Fibroblast of skin of back (primary cell): ENCODE measurements at places on chromosomes 5 and 9.

DNA sequence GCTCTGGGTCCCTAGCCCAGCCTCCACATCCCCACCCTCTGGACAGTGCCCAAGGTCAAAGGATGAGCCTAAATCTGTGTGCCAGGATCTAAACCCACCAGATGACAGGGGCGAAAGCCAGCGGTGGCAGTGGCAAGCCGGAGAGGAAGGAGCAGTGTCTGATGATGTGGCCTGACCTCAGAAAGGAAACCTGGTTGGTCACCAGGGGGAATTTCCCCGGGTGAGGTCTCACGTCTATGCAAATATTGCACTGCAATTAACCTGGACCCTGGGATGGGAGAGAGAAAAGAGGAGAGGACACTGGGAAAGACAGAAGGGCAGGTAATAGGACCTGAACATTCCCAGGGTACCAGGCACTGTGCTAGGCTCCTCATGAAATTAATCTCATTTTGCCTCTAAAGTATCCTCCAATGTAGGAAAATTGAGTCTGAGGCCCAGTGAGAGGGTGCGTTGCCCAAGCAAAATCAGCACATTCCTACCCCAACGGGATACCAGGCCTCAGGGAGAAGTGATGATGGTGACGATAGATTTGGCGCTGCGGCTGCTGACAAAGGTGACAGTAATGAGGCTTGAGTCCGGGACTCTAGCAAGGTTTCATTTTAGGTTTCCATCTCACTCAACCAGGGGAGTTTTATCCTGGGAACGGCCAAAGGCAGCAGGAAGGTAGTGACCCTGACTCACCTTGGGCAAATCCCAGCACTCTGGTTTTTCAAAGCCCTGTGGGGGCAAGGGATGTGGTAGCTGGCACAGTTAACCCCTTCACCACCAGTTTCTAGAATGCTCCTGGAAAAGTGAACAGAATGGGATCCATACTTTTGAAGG is 13.4 kb upstream of the TNIP1 start:
- peak; percentile 46 for DNase-seq

GRCh38 chr5:32581010-32581785 is 4.2 kb upstream of the SUB1 start:
- no peak for DNase-seq

GRCh38 chr5:1430121-1430795 is 15.0 kb downstream of the SLC6A3 start:
- DNase-seq = no peak

DNA sequence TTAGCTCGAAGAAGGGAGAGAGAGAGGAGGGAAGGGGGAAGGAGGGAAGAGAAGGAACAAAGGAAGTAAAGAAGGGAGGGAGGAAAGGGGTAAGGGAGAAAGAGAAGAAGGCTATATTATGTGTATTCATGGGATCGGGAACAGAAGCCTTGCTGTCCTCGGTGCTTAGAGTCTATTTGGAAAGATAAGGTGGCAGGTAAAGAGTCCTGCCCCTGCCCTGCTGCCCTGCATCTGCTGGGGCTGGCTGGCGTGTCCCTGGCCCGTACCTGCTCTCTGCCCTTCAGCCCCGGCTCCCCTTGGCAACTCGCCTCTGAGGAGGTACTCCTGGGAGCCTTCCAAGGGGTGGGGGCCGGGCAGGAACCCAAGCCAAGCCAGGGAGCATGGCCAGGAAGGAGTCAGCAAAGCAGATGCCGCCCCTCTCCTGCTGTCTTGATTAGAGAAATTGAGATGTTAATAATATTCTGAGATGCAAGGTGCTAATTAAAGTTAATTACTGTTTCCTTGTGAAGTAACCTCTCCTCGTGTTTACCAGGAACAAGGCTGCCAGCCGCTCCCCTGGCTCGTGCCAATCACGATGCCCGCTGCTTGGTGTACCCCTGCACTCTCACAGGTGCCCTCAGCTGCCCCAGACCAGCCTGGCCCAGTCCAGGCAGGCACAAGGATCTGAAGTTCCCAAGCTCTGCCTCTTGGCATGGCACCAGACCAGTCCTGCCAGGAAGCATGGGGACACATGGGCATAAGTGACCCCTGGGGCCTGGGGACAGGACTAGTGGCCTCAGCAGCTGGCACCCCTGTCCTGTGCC is 36.6 kb downstream of the PCDH1 start:
- no peak for DNase-seq

- no peak for DNase-seq
Measured at GRCh38 chr9:91572044-91572443, 148.4 kb upstream of the NFIL3 start.

DNA sequence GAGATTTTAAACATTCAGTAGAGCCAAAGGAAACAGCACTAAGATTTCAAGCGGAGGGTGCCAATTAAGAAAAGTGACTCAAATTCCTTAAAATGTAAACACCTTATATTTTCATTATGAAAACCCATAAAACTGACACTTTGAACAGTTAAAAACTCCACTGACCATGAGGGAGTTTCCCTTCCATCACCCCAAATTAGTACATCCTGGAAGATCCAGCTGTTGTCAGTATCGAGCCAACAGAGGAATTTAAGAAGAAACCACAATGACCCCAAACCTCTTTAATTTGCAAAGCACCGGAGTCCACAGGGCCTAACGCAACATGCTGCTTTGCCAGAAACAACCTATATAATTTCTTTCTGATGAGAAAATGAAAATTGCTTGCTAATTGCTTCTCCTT is 41.3 kb downstream of the ROR2 start:
- no peak for DNase-seq

GRCh38 chr5:171840711-171841522 is 55.3 kb downstream of the SMIM23 start:
- DNase-seq = no peak

DNA sequence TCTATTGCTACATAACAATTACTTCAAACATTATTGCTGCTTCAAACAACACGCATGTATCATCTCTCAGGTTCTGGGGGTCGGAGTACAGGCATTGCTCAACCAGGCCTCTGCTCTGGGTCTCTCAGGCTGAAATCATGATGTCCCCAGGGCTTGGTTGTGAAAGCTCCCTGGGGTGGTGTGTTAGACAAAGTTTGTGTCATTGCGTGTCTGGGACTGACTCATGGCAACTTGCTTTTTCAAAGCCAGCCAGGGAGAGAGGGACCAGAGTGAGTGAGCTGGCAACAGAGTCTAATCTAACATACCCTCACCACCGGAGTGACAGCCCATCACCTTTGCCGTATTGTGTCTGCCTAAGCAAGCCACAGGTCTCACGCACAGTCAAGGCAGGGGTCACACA is 259.2 kb upstream of the NFIL3 start:
- peak; percentile 49 for DNase-seq

- peak; percentile 42 for DNase-seq
Measured at GRCh38 chr9:94002316-94003140, 47.4 kb upstream of the BARX1 start.

- no peak for DNase-seq
Measured at GRCh38 chr9:108748776-108749175, 107.0 kb downstream of the ACTL7B start.

DNA sequence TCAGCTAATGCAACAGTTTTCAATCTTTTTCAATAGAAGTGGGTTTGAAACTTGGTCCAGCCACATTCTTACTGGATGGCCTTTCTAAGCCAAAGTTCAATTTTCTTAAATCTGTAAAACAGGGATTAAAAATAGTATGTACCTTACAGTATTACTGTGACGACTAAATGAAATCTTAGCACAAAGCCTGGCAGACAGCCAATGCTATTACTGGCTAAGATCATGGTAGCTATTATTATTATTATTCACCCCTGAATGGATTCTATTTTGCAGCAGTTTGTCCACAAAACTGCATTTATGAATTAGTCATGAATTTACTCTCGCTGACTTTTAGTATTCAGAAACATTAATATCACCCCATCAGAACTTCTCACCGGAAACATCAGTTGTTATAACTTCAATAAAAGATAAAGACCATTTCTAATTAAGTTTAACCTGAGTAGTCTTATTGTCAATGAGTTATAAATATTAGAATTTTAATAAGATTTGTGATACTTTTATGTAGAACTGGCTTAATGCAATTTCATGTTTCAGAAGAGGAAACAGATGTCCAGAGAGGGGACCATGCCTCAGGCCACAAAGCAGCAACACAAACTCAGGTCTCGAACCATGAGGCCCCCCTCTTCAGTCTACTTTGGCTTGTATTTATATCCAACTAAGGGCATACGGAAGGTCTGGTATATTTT is 468.2 kb downstream of the ARHGEF28 start:
- peak; percentile 54 for DNase-seq

GRCh38 chr9:98101868-98102273 is 17.2 kb downstream of the TRIM14 start:
- DNase-seq = no peak

DNA sequence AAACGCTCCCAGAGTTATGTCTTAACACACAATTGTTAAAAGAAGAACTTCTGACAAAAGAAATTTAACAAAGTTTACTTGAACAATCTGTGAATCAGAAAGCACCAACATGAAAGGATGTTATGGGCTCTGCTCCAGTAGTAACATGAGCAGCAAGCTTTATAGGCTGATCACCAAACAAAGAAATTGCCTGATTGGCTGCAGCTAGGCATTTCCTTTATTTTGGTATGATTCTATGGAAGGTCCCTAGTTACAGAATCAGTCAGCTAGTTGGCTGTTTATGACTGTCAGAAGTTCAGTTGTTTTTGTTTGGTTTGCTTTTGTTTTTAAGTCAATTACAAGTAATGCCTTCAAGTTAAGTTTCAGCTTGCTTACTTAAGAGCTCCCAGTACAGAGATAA is 102.4 kb upstream of the SMC2 start:
- DNase-seq = no peak

- no peak for DNase-seq
Measured at GRCh38 chr9:677461-678097, 163.9 kb upstream of the DMRT1 start.

- peak; percentile 52 for DNase-seq
Measured at GRCh38 chr5:139138809-139139208, 59.4 kb downstream of the SIL1 start.

GRCh38 chr9:74742792-74743730 is 144.7 kb downstream of the TRPM6 start:
- DNase-seq = peak; percentile 29

- DNase-seq = no peak
Measured at GRCh38 chr9:69743930-69744329, 15.9 kb downstream of the PTAR1 start.

- DNase-seq = peak; percentile 59
Measured at GRCh38 chr5:60101573-60101972, 208.0 kb upstream of the PDE4D start.

GRCh38 chr5:88287846-88288527 is 19.3 kb upstream of the TMEM161B start:
- no peak for DNase-seq

DNA sequence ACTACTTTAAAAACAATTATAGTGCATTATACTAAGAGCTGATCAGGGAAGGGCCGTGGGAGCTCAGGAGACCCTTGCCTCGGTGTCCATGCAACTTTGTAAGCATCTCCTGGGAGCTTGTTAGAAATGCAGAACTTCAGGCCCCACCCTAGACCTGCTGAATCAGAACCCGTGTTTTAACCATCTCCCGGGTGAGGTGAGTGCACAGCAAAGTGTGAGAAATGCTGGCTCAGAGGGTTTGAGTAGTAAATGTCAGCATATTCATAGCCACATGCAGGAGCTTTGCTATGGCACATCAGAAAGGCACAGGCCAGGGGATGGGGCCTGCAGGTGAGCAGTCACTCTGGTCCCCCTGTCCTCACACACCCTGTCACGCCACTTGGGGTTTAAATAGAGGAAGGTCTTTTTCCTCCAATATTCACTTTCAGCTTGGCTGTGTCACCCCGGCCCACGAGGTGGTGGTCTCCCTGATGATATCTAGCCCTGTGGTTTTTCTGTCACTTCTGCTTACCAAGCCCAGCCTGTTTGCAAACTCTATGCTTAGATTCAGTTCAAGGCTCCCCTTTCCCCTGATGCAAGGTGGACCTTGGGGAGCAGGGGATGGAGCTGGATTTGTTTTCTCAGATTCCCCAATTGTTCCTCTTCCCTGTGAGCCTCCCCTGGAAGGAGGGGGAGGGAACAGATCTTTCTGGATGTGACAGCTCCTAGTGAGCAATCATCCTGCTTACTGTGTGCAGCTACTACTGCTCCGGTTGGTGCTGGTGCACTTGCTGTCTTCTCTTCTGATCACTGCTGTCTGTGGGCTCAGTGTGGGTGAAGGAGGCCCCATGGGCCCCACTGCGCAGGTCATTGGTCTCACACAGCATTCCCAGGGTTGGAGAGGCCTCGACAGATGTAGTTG is 51.8 kb upstream of the TGFBR1 start:
- no peak for DNase-seq

GRCh38 chr5:74948031-74948546 is 81.9 kb upstream of the FAM169A start:
- DNase-seq = peak; percentile 20

DNA sequence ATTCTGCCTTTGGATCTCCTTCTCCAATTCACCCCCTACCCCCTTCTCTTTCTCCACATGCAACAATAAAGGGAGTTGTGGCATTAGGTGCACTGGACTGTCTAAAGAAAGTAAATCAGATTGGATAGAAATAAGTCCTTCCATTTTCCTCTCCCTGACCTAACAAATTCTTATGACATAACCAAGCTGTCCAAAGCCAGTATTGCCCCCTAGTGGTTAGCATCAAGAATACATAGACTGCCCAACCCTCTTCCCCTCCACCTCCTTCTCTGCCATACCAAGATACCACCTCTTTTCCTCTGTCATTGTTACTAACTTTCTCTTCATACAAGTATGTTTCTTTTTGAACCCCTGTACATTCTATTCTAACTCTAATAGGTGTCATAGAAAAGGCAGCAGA is 45.7 kb downstream of the PPARGC1B start:
- DNase-seq = peak; percentile 22

DNA sequence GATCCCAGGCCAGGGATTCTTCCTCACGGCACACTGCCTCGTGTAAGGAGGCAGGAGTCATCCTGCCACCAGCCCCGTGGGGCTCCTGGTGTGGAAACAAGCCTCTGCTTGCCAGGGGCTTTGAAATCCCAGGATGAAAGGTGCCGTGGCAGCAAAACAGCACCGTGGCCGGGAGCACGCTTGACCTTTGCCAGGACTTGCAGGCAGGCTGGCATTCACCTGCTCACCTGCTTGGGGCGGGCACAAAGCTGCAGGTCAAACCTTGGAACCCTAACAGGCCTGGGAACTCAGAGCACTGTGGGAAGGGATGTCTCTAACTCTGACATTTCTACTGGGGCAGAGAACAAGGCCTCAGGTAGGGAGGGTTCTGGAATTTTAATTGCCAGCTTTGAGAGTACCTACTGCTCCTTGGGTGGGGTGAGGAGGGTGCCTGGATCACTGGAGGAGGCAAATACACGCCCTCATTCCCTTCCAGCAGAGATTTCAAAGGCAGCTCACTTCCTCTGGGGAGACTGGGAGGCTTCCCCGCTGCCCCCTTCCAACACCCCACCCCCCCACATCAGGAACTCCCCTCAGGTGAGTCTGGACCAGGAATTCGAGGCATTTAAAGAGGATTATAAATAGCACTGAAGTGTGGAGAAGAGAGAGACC is 45.6 kb upstream of the STXBP1 start:
- DNase-seq = no peak

DNA sequence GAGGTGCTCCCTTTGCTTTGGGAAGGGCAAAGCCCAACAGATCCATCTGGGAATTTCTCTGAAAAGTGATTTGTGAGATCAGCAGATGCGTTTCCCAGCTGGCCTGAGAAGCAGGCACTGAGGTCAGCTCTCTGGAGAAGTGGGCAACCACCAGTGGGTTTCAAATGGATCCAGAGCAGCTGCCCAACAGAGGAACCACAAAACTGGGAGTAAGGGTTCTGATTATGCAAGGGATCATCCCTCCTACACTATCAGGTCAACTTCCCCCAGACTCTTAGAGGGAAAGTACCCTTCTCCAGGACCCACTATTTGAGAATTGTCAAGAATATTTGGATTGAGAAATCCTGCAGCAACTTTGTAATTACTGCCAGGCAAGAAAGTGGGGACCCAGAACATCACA is 21.7 kb downstream of the CCL28 start:
- no peak for DNase-seq
